ENCODE measurements at places on chromosomes 13 and 19.

GRCh38 chr13:87779426-87779825 is 108.3 kb downstream of the SLITRK5 start:
- DNase-seq: no peak

- DNase-seq: no peak
Measured at GRCh38 chr19:55504252-55504603, 16.0 kb downstream of the SSC5D start.

DNA sequence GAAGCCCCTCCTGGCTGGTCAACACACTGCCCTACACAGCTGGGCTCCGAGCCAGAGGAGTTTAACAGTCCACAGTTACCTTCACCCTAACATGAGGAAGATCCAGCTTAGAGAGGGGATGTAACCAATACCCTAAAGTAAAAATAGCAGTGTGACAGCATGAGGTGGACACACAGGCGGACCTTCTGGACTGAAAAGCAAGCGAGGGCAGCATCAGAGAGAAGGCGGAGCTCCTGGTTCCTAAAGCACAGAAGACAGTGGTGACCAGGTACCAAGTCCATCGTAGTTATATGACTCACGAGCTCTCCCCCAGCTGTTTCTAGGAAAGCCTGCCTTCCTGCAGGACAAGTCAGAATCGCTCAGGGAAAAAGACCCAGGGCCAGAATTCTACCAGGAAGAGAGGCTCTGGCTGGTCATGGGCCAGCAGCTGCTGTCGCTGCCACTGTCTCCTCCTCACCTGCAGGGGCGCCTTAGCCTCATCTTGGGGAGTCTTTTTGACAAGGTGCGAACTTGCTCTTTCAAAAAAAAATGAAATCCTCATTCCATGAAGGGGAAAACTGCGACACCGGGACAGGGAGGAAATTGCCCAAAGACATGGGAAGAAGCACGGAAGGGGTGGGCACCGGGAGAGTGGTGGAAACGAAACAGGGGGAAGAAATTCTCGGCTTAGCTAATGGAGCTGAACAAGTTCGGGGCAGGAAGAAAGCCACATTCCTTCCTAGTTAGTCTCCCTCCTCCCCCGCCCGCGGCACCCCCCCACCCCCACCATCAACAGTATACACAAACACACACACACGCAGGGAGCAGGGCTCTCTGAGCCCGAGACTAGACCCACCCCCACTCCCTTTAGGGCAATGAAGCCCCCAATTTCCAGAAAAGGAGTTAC is 1.7 kb downstream of the ELL start:
- DNase-seq: peak; percentile 77

DNA sequence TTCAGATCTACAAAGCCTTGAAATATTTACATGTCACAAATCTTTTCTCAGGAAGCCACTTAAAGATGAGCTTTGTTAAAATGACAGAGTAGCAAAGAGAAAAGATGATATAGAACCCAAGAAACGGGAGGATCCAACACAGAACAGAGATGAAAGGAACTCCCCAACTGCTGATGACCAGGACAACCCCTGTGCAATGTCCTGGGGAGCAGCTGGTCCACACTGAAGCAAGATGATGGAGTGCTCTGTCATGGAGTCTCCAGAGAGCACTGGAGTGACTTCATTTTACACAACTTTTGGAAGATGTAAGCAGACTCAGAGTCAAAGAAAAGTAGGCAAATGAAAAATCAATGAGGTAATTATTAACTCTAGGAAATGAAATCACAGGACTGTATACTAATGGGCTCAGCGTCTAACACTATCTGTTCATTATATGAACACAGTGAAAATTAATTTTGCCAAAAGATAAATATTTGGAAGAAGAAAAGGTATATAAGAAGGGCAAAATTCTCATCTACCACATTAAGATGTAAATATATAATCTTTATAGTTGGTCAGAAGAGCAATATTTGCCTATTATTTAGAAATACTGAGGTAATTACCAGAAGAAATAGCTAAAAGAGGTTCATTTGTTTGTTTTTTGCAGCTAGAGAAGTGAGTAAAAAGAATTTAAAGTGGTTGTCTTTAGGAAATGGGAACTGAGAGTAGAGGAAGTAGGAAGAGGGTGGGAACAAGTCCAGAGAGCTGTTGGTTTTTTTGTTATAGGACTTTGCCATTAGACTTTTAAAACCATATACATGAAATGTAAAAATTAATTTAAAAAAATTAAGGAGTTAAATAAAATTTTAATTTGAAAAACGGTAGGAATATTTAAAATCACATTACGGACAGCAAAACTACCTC is 30.5 kb downstream of the MTRF1 start:
- no peak for DNase-seq

DNA sequence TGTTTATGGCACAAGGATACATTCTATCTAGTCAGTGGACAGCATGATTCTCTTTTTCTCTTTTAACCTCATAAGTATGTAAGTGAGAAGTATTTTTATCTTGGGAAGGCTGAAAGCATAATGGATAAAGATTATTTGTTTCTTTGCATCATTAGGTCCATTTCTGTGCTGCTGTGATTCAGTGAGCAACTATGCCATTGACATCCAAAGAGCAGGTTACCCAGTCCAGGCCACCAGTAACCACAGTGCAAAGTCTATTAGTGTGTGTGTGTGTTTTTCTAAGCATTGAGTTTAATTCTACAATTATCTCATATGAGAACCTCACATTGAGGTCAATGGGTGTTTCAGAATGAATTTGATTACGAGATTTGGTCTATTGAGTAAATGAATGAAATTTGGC is 158.8 kb upstream of the DACH1 start:
- no peak for DNase-seq

DNA sequence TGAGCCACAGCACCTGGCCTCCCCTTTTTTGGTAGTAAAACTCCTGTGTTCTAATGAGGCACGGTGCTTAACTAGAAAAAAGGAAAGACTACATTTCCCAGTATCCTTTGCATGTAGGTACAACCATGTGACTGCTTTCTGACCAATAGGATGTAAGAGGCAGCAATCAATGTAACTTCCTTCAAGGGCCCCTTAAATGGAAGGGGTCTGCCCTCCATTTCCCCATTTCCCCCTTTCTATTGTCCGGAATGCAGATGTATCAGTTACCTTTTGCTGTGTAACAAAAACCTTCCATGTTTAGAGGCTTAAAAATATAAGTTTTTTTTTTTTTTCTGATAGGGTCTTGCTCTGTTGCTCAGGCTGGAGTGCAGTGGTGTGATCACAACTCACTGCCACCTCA is 2.2 kb downstream of the GPR32 start:
- no peak for DNase-seq

GRCh38 chr13:113137691-113138298 is 15.2 kb downstream of the F10 start:
- DNase-seq: peak; percentile 72

GRCh38 chr19:13744174-13744573 is 20.1 kb upstream of the MRI1 start:
- no peak for DNase-seq

DNA sequence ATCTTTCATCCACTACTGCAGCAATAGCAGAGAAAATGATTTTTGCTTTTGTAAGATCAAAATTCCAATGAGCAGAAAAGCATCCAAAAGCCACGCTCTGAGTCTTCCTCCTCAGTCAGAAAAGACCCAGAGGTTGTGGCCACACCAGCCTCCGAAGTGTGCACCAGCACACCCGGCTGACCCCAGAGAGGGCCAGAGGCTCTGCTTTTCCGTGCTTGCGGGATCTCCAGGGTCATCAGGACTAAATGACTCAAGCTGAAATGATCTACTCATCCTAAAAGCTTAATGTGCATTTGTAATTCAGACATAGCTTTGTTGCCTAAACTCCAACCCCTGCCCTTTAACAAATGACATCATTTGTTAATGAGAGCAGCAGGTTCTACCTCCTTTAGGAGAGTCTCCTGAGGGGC is 16.5 kb downstream of the RXFP2 start:
- DNase-seq: no peak

DNA sequence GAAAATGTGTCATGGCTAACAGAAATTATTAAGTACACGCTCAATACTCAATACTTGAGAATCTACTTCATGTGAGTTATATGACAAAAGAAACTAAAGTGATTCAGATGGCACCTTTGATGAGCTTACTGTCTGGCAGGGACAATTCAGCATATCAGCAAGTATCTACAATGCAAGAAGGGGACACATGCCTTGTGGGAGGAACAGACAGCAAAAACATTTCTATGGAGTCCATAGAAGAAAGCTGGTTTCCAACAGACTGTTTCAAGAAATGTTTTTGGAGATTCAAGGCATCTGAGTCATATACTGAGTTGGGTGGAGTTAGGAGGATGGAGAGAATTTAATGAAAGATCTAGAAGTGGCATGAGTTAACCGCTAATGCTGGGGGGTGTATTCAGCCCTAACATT is 54.7 kb downstream of the MBNL2 start:
- DNase-seq: no peak

GRCh38 chr19:52138983-52139251 is 821 bp downstream of the ZNF616 start:
- no peak for DNase-seq

DNA sequence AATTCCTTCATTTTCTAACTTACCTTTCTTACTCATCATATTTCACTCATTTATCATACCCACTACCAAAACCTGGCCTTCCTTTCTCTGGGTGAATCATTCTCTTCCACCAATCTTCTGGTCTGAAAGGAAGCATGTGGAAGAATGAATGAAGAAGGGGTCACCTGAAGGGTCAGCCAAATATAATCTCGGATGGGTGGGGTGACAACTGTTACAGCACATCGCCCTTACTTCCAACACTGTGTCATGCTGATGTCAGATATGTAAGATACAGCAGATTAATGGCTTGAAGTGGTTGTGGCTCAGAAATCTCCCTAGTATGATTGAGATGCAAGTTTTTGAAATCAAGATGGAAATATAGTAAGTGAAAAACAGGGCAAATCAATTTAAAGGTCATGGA is 401.7 kb upstream of the HTR2A start:
- DNase-seq: no peak

DNA sequence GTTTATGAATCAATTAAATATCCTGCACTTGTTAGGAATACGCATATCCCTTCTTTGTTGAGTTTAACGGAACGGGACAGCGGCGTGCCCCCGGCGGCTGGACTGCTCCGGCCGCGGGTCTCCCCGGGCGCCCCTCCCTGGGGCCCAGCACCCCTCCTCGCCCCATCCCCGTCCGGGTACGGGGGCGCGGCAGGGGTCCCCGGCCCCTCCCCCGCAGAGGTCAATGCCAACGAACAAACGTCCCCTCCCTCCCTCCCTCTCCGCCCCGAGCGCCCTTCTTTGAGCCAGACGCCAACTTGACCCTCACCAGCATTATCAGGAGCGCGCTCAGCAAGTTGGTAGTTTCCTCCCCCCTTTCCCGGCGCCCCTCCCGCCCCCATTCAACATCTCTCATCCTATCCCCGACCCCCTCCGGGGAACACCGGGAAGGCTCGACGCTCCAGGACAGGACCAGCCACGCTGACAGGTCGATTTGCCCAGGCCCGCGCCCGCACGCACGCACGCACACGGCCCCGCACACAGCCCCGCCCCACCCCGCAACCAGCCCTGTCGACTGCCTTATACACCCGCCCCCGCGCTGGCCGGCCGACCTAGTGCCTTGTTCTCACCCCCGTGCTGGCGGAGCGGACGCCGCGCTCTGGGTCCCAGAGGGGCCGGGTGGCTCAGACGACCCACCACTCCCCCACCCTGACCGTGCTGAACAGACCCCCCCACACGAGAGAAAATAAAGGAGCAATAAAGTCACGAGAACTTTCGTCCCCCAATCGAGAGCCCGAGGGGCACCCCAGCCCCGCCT is 5.0 kb downstream of the LYL1 start:
- DNase-seq: no peak

GRCh38 chr19:19169236-19170052 is 619 bp downstream of the MEF2B start:
- no peak for DNase-seq

- no peak for DNase-seq
Measured at GRCh38 chr13:100540621-100541020, 48.0 kb downstream of the GGACT start.

DNA sequence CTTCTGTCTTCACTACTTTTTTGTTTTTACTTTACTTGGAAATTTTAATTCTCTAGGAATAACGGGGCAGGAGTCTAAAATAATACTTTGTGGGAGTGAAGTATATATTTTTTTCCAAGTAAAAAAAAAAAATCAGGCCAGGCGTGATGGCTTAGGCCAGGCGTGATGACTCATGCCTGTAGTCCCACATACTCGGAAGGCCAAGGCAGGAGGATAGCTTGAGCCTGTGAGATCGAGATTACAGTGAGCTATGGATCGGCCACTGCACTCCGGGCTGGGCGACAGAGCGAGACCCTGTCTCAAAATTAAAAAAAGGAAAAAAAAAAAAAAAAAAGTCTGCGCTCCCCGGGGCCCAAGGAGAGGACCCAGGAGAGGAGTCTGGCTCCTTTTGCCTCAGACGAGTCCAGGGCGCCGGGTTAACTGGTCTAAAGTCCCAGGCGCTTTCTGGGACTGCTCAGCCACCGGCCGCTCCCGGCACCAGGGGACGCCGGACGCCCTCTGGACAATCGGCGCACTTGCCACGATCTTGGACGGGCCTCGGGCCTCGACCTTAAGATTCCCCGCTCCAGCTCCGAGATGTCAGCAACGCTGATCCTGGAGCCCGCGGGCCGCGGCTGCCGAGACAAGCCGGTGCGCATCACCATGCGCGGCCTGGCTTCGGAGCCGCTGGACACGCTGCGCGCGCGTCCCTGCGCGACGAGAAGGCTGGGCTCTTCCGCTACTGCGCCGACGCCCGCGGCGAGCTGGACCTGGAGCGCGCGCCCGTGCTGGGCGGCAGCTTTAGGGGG is 2.7 kb upstream of the ZFP82 start:
- DNase-seq: peak; percentile 82

- DNase-seq: peak; percentile 78
Measured at GRCh38 chr13:99968521-99969452, 2.8 kb downstream of the ZIC5 start.

DNA sequence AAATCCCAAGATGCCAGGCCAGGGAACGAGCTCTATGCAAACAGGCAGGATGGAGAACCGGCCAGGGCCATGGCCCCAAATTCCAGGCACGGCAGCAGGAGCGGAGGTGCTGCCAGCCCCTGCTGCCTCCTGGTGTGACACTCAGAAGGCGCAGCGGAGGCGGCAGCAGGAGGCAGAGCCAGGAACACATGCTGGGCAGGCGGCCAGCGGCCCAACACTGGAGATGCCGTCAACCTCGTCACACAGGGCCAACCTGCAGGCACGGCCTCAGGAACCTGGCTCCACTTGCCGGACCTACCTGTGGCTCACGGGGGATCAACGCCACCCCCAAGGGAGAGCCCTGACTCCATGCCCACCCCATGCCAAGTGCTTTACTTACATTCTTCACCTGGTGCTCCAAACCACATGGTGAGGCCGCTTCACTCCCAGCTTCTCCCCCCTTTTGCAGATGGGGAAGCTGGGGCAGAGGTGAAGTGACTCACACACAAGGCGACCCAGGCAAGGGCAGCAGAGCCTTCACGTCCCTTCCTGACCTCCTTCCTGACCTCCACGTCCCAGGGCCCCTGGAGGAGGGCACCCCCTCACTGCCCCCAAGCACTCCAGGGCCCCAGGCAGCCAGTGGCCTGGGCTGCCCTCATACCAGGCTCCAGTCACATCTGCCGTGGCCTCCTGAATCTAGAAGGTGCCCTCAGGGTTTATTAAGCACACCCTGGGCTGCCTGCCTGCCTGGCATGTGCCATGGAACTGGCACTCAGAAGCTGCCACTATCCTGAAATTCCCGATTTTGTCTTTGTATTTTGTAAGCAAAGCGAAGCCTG is 43.5 kb downstream of the GGACT start:
- DNase-seq: no peak

Data from eye (tissue), 1 donor.